ENCODE measurements at places on chromosomes 1 and 21.

GRCh38 chr1:150970808-150971582 is 3.6 kb downstream of the CERS2 start:
- no peak for DNase-seq

GRCh38 chr1:156503698-156504437 is 3.3 kb upstream of the MEF2D start:
- no peak for DNase-seq

GRCh38 chr1:187390215-187390818 is 561.6 kb downstream of the PLA2G4A start:
- no peak for DNase-seq

- DNase-seq, result no peak
Measured at GRCh38 chr1:119883826-119884225, 12.5 kb downstream of the ADAM30 start.

DNA sequence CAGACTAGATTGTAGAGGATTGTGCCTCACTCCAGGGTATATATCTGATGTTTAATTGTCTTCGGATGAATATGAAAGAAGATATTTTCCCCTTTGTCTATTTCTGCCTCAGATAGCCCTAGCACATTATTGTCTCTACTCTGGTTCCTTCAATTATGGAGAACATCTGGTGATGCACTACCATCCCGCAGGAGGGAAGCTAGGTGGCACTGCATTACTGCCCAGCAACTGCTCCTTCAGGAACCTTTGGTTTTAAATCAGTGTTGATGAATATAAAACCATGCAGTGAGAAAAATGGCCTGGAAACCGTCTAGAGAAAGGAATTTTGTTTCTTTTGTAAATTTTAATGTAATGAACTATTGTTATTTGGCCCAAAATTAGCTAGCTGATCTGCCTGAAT is 68.5 kb downstream of the GPR88 start:
- no peak for DNase-seq

Measured in vagina (tissue), 2 donors.